ENCODE measurements at places on chromosomes 5 and 9.

DNA sequence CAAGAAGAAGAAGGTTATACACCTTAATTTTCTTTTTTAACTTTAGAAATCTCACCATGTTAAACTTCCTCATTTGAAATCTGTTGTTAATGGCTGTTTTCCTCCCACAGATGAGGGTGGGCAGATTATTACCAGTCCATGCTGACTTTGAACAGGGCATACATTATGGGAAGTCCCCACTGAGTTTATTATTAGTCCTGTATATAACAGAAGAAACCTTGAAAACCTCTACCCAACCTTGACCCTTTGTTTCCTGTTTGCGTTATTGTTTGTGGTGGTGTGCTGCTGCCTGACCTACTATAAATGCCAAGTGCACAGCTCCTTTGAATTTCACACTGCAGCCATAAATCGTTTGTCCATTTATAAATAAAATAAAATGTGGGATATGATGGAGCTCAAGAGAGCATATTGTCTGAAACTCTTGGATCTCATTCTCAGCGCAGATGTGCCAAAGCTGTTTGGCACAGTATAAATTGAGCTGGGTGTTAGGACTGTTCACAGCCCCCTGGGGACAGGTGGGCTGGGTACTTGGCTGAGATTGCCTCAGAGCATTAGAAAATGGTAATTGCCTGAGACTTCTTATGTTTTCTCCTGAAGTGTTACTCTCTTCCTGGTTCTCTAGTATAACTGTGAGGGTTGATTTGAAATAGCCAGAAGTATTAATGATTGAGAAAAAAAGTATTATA is 139.6 kb downstream of the SPATA31D1 start:
- DNase-seq = no peak

GRCh38 chr5:116479776-116480675 is 94.6 kb downstream of the SEMA6A start:
- no peak for DNase-seq

DNA sequence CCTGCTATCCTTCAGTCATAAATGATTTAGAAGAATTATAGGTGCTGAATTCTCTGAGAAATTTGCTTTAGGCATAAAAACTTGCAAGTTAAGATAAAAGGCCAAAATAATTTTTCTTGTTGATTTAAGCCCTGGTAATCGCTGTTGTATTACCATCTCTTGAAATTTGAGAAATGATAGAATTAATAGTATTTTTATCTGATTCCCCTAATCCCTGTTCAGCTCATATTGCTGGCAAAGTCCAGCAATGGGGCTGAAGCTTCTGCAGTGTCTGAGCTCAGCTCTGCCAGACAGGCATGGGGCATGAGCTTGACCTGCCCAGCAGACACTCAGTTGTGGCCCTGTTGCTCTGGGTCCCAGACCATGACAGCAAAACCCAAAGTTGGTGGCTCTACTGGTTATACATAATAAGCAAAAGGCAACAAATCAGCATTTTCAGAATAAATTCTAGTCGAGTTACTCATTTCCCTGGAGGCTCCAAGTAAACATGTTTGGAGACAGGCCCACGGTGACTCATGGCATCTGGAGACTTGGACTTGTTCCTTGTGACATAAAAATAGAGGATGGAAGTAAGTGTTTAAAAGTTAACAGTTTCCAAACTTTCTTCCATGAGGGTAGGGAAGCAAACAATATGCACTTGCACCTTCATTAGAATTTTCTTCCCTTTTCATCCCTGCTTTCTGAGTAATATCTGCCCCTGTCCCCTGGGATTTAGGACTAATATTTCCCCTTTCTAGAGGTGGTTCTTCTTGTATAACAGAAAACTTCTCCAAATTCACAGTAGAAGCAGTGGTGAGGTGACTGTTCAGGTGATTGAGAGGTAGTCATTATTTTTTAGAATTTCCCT is 60.2 kb upstream of the SLC2A8 start:
- DNase-seq = no peak

GRCh38 chr9:5389109-5389732 is 48.5 kb downstream of the PLGRKT start:
- no peak for DNase-seq

- DNase-seq = no peak
Observed at GRCh38 chr5:111856876-111857466, 100.0 kb upstream of the NREP start.

DNA sequence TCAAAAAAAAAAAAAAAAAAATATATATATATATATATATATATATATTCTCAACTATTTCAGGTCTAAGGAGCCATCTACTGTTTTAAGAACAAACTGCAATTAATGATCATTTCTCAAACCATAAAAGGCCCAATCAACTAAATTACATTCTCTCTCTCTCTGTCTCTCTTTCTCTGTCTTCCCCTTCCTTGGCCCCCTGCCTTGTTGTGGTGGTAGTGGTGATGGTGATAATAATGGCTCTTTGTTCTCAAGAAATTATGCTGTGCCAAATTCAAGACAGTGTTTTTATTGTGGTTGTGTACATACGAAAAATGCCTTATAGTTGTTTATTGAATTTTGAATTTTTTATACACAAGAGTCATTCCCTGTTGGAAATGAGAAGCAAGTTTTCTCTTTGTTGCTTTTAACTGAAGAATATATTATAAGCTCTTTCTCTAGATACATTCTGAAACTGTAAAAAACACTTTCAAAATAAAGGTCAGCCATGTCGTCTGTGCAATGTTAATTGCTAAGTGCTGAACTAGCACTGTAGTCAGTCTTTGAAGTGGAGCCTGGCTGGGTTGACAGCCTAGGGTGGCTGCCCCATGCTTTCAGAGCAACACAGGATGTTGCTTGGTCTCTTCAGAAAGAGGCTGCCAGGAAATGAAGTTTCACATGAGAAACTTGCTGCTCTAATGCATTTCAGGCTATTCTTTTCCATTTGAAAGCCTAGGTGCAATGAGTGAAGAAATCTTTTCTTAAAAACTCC is 96.0 kb downstream of the HINT1 start:
- no peak for DNase-seq

- no peak for DNase-seq
Observed at GRCh38 chr5:135559354-135559753, 19.4 kb downstream of the CXCL14 start.

DNA sequence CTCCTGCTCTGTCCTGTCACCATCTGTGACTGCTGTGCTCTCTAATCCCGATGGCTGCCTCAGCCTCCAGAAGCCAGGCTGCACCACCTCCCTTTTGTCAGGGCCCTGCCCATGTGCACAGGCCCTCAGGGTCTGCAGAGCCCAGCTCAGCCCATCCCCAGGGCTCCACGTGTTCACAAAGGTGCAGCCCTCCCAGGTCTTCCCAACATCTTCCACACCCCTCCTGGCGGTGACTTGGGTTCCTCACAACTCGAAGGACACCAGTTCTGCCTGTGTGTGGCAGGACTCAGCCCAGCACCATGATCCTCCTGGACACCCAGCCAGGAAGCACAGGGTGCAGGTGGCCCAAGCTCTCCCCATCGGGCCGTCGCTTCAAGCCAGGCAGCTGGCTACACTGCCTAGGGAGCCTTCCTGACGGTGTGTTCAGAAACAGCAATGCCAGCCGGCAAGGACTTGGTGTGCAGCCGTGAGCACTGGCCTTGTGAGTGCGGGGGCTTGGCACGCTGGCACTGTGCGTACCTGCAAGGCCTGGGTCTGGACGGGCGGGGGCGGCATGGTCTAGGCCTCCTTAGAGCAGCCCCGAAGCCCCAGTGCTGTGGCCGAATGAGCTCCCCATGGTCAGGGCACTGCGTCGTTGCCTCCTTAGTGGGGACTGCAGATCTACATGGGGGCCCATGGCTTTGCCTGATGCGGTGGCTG is 96.1 kb downstream of the MRPL36 start:
- no peak for DNase-seq

- no peak for DNase-seq
Observed at GRCh38 chr5:73314395-73315257, 134.0 kb downstream of the FOXD1 start.

DNA sequence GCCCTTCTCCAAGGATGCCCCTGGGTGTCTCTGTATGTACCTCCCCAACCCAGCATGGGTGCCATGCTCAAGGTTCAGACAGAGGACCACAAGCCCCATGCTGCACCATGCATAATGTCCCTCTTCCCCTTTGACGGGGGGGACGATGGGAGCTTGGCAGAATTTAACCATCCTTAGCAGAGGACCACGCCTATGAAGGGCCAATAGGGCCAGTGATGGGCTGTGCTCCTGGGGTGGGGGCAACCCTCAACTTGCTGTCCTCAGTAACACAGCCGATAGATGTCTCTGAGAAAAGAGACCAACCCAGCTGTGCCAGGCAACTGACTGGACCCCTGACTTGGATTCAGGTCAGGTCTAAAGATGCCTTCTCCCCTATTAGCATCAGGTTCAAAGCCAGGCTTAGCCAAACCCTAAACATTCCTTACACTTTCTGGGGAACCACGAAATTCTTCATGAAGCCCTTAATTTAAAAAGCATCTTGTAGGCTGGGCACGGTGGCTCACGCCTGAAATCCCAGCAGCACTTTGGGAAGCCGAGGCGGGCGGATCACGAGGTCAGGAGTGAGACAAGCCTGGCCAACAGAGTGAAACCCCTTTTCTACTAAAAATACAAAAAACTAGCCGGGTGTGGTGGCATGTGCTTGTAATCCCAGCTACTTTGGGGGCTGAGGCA is 20.7 kb upstream of the JADE2 start:
- no peak for DNase-seq

- no peak for DNase-seq
Observed at GRCh38 chr5:132342291-132343180, 27.0 kb upstream of the SLC22A5 start.

GRCh38 chr9:126953041-126953809 is 38.6 kb downstream of the RALGPS1 start:
- no peak for DNase-seq

DNA sequence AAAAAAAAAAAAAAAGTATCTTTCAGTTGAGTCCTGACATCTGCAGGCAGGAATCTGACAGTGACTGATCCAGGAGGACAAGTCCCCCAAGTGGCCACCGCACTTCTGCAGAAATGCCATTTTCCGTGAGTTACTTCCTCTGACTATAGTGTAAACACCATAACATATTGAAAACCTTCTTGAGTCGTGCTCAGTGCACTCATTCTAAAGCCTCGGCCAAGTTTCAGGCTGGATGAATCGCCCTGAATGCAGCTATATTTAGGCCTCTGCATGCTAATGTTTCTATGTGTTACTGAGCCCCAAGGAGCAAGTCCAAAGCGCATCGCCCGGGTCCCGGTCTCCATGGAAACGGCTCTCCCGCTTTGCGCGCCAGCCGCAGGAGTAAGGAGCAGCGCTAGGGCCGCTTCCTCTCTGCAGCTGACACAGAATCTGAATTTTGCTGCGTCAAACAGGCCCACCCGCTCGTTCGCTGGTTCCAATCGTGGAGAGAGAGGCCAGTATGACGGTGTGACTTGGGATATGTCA is 335.4 kb downstream of the MSX2 start:
- no peak for DNase-seq

Data from upper lobe of right lung (tissue), 1 donor.